ENCODE measurements at places on chromosomes 5 and 9.

DNA sequence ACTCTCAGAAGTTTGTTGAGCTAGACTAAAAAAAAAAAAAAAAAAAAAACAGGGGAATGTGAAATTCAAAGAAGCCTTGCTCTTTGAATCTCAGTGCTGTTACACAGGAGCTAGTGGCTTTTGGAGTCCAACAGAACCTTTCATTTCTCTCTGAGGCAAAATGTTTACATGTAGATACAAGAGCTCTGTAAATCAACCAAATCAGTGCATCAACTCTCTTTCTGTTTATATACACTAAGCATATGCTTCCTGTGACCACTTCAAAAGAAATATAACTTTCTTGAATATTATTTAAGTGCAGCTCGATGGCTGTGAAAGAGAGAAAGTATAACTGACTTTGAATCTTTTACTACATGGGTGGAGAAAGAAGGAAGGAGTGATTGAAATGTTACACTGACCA, 115.3 kb upstream of the ITGA1 start:
- no peak for DNase-seq

- no peak for DNase-seq
Measured at GRCh38 chr5:5929291-5930020, 448.9 kb downstream of the MED10 start.

DNA sequence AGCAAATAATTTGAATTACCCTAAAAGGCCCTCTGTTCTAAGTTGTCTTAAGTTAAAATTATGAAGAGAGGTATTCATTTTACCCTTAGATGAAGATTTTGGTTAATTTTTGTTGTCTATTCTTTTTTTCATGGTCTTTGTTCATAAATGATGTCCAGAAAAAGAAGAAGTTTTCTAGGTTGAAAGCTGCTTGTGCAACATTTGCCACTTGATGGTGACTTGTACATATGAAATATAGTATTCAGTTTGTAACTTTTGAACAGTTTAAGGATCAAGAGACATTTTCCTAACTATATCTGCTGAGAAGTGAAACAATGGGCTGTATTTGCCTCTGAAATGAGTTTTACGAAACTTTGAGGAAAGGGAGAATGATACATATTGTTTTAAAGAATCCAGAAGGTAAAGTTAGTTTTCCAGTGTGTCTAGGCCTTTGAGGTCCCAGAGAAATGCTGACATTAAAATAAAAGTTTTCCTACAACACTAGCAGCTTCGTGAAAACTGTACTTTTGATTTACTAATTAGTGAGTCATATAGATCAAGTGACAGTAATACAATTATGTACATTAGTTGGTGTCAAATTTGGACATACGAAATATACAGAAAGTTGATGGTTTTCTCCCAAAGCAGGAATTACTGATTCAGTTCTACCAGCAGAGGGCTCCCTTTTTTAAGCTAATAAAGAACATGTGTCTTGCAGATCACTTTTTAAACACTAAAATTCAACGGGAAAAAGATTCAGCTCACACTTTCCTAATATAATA, 70.5 kb downstream of the PIK3R1 start:
- no peak for DNase-seq

- no peak for DNase-seq
Measured at GRCh38 chr5:41281215-41281810, 68.0 kb upstream of the C6 start.

GRCh38 chr9:6975198-6975597, 217.4 kb downstream of the KDM4C start:
- DNase-seq, result no peak

DNA sequence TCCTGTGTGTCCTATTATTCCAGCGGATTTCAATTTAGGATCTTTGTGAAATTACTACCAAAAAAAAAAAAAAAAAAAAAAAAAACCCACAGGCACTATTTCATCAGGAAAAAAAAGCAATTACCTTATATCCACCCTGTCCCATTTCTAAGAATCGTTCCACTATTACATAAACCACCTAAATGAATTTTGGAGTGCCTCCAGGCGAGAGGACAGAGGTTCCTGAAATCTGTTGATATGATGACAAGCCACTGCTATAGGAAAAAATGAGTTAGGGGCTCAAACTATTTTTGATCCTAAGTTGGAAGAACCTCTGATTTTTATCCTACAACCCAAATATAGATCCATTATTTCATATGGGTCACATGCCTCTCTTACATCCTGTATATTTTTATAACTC, 177.9 kb downstream of the GNAQ start:
- DNase-seq, result no peak

GRCh38 chr9:92140754-92141143, 25.5 kb upstream of the SPTLC1 start:
- DNase-seq, result no peak

GRCh38 chr9:338602-339001, 123.9 kb downstream of the DOCK8 start:
- DNase-seq, result no peak

- DNase-seq, result no peak
Measured at GRCh38 chr5:16459451-16459850, 6.1 kb downstream of the ZNF622 start.

- no peak for DNase-seq
Measured at GRCh38 chr5:170809551-170809950, 26.0 kb downstream of the GABRP start.

- no peak for DNase-seq
Measured at GRCh38 chr9:30574355-30575151, 1809.9 kb upstream of the ACO1 start.

GRCh38 chr9:128607642-128608350, 48.9 kb downstream of the DYNC2I2 start:
- DNase-seq, result no peak

DNA sequence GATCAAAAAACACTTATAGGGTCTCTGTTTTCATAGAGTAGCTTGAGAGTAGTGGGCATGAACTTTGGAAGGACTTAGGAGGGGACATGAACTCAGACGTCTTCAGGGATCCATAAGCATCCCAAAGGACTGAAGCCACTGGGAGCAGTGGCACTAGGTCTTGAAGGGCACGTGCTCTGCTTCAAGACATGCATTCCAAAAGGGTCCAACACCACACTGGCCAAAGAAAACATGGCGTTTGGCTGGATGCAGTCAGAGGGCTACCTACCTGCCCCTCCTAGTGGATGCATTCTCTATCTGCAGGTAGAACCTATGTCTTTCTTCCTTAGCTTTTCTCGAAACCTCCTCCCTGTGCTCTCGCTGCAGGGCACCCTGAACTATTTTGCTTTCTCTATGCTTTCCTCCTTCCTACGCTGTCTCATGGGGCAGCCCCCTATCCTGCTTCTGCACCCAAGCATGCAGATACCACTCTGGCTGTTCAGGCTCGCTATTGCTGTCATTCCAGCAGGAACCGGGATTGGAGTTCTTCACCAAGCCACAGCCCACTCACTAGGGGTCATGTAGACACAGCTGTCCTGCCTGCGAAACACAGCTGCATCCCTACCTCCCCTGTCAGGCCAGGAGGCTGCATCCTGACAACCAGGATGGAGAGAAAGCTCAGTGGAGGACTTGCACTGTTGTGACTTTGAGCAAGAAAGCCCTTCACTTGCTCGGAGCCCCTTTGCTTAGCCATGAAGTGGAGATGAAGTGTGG, 11.9 kb downstream of the FAM240B start:
- no peak for DNase-seq

GRCh38 chr9:116100711-116101121, 52.9 kb upstream of the PAPPA start:
- DNase-seq, result no peak

GRCh38 chr9:135075234-135076142, 12.0 kb upstream of the OLFM1 start:
- DNase-seq, result no peak
